M059J (cell line): ENCODE measurements at places on chromosomes 4 and X.

DNA sequence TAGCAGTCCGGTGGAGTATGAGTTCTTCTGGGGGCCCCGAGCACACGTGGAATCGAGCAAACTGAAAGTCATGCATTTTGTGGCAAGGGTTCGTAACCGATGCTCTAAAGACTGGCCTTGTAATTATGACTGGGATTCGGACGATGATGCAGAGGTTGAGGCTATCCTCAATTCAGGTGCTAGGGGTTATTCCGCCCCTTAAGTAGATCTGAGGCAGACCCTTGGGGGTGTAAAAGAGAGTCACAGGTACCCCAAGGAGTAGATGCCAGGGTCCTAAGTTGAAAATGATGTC, 852 bp downstream of the MAGEH1 start:
- DNase-seq, result no peak

GRCh38 chrX:109299091-109299490, 182.8 kb downstream of the GUCY2F start:
- DNase-seq, result no peak

GRCh38 chr4:132195176-132195575, 953.9 kb upstream of the PCDH10 start:
- DNase-seq, result no peak

- peak; percentile 52 for DNase-seq
Measured at GRCh38 chr4:136036744-136037143, 1495.5 kb downstream of the PCDH18 start.

DNA sequence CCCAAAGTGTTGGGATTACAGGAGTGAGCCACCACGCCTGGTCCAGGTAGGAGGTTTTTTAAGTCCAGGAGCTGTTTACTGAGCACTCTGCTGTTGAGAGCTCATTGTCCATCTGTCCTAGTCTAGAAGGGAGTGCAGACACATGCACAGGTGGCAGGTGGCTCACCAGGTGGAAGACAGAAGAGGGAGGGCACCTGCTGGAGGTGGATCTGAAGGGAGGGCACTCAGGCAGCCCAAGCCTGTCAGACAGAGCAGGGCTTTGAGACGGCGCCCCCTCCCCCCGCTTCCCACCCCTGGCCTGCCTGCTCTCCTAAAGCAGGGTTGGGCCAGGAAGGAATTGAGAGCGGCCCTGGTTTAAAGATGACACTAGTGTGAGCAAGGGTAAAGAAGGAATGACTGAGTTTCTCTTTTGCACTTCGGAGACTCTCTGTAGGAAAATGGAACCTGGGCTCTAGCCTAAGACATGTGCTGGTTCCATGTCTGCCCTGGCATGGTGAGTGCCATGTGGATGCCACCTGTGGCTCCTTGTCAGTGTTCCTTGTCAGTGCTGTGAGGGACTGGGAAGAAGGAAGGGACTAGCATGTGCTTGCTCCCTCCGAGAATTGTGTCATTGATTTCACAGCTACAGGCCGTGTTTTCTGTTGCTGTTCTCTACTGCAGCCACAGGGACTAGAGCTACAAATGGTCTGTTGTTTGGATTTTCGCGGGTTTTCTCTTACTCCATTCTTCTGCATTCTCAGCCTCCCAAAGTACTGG, 108.6 kb downstream of the TNIP2 start:
- no peak for DNase-seq

- no peak for DNase-seq
Measured at GRCh38 chr4:34718576-34719245, 1525.6 kb downstream of the ARAP2 start.
